Spleen (tissue), 13 donors: ENCODE measurements at places on chromosomes 3 and 15. TPM values are rescaled to one million over a fixed set of nuclear protein-coding genes. Genes with fewer than 3 reads are reported as not detected.

The BCL6 gene
- total RNA-seq: 84.4 TPM

The KBTBD8 gene
- total RNA-seq: 16.4 TPM

The C3orf33 gene
- total RNA-seq: 6.0 TPM

The USP50 gene
- not detected for total RNA-seq

The IMPG2 gene
- 0.94 TPM for total RNA-seq

The ZBTB47 gene
- 22.2 TPM for total RNA-seq

The UNC13C gene
- total RNA-seq: not detected

The ZCWPW2 gene
- total RNA-seq: 0.54 TPM

The SCAANT1 gene
- total RNA-seq: not detected

The CRYGS gene
- total RNA-seq: 5.9 TPM

The CMC1 gene
- 52.3 TPM for total RNA-seq

The FSIP1 gene
- total RNA-seq: 0.57 TPM

DNA sequence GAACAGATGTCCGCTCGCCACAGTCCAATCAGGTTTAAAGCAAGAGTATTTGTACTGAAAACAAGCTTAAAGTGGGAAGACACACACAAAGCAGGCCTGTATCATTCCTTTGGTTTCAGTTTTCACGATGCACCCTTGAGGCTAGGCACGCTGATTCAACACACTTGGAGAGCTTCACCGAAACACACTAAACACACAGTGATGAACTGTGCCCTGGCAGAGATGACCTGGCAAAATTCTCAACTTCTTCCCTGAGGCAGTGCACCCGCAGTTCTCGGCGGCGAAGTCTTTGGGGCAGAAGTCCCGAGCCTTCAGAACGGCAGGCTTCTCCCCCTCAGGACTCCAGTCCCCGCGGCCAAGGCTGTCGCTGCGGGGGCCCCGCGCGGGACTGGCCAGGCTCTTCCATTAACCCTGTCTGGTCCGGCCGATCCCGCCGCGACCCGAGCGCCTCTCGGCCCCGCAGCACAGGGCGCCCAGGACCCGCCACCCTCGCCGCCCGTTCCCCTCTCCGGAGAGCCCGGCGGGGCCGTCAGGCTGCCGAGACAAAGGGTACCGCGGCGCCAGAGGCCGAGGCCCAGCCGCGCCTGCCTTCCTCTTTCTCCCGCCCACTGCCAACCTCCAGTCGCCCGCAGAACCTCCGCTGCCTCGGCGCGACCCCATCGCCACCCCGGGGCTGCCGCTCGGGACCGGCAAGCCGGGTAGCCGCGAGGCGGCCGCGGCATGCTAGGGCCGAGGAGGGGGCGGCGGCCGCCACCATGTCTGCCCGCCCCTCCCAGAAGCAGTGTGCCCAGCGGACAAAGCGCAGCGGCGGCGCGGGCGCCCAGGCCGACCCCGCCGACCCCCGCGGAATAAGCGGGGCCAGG, 792 bp downstream of the GABPB1 start:
- peak overlapping the region; percentile 99 for H3K27ac ChIP-seq
- peaks cover 34% of the 10 kb centered on the region for H3K4me1 ChIP-seq
- DNase-seq: peak; percentile 93
- H3K4me3 ChIP-seq: peak overlapping the region; percentile 85
- H3K27me3 ChIP-seq: no peaks in the 10 kb centered on the region
- peaks cover 14% of the 10 kb centered on the region for H3K36me3 ChIP-seq

DNA sequence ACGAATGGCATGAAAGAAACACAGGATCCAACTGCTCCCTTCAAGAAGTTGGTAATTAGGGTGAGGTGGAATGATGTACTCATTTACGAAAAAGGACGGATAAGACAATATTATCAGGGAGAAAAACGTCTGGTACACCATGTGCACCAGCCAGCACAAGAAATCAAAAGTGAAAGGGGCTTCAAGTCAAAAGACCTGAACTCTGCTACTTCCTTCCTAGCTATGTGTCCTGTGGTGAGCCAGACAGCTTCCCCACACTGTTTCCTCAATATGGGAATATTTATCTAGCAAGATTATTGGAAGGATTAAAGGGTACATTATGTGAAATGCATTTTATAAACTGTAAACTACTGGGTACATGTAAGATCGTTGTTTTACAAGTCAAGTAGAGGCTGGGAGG, 33.9 kb downstream of the RAB27A start:
- no peak for DNase-seq
- peak overlapping the region; percentile 62 for H3K27ac ChIP-seq
- H3K27me3 ChIP-seq: no peaks in the 10 kb centered on the region
- H3K4me3 ChIP-seq: peak overlapping the region; percentile 64
- peaks cover 8% of the 10 kb centered on the region for H3K4me1 ChIP-seq

DNA sequence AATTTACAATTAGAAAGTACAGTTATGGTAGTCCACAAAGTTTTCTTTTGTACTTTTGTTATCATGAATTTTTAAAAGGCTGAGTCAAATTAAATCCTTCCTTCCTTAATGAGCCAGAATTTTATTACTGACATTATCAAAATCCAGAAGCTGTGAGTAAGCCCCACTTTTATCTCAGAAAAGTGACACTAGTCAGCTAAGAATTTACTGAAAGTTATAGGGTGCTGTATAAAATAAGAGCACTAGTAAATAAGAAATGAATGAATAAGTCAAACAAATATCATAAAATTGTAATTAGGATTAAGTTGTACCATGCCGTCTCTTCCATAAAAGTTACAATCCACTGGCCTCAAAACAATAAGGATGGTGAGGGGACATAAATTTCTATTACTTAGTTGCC, 15.3 kb downstream of the PLOD2 start:
- no peak overlapping the region for H3K27ac ChIP-seq
- H3K36me3 ChIP-seq: no peaks in the 10 kb centered on the region
- H3K27me3 ChIP-seq: no peaks in the 10 kb centered on the region
- no peaks in the 10 kb centered on the region for H3K4me1 ChIP-seq
- H3K4me3 ChIP-seq: no peak overlapping the region
- DNase-seq: no peak

DNA sequence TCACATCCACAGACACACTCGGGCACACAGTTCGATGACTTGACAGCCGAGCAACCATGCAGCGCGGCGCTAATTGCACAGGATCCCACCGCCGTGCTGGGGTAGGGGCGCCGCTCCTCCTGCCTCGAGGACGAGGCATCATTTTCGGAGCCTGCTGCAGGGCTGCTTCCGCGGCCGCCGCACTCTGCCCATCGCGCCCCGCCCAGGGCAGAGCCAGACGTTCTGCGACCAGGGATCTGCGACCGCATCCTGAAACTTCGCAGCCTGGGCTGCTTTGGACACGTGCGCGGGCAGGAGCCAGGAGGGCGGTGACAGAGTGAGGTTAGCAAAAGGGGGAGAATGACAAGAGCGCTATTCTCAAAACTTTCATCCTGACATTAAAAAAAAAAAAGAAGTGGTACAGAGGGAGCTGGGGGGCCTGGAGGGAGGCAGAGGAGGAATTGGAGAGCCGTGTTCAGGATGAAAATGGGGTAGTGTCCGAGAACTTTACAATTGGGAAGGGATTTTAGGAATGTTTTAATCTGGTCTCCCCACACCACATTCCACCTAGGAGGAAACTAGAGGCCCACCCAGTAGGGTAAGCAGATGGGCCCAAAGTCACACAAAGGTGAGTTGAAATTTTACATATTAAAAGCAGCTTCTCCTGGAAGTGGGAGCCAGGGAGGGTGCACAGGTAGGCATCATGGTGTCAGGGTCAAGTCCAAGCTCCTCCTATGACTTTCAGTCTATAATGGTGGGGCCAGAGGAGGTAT, 15.9 kb downstream of the IGDCC3 start:
- H3K4me3 ChIP-seq: no peak overlapping the region
- no peaks in the 10 kb centered on the region for H3K4me1 ChIP-seq

GRCh38 chr3:117150628-117151027, 441.0 kb downstream of the TUSC7 start:
- no peaks in the 10 kb centered on the region for H3K27me3 ChIP-seq
- DNase-seq: no peak
- H3K27ac ChIP-seq: no peak overlapping the region
- no peaks in the 10 kb centered on the region for H3K36me3 ChIP-seq

GRCh38 chr15:52134502-52135144, 22.0 kb upstream of the BCL2L10 start:
- H3K4me1 ChIP-seq: peaks cover 23% of the 10 kb centered on the region
- H3K27me3 ChIP-seq: no peaks in the 10 kb centered on the region
- no peak overlapping the region for H3K4me3 ChIP-seq
- no peak overlapping the region for H3K27ac ChIP-seq
- H3K36me3 ChIP-seq: peaks cover 9% of the 10 kb centered on the region

GRCh38 chr3:168425936-168426595, 330.3 kb upstream of the GOLIM4 start:
- no peak overlapping the region for H3K4me3 ChIP-seq
- no peak for DNase-seq
- H3K27me3 ChIP-seq: no peaks in the 10 kb centered on the region
- H3K27ac ChIP-seq: no peak overlapping the region
- no peaks in the 10 kb centered on the region for H3K36me3 ChIP-seq

DNA sequence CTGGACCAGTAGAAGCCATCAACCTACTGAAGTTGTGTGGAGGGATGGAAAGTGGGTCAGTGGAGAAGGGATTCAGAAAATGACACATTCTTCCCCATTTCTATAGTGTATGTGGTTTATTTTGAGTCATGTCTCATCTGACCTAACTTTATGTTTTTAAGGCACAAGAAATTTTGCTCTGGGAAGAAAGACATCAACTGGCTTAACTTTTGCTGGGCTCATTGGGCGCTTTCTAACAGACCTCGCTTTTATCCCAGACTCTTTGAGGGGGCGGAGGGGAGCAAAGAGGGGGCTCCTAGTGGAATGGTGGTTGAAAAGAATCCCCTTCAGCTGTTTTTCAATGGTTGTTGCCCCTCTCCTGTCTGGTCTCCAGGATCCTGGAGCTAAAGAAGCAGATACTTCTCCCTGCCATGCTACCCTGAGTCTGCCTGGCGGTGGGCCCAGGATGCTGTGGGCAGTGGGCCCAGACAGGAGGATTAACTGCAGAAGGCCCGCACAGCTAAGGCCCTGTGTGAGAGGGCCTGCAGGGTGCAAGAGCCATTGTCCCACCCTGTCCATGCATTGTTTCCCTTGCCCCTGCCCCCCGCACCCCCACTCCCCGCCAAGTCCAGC, 14.5 kb downstream of the CSRNP1 start:
- H3K27me3 ChIP-seq: no peaks in the 10 kb centered on the region
- DNase-seq: no peak
- no peak overlapping the region for H3K27ac ChIP-seq
- H3K4me1 ChIP-seq: peaks cover 35% of the 10 kb centered on the region
- peaks cover 80% of the 10 kb centered on the region for H3K36me3 ChIP-seq
- no peak overlapping the region for H3K4me3 ChIP-seq

DNA sequence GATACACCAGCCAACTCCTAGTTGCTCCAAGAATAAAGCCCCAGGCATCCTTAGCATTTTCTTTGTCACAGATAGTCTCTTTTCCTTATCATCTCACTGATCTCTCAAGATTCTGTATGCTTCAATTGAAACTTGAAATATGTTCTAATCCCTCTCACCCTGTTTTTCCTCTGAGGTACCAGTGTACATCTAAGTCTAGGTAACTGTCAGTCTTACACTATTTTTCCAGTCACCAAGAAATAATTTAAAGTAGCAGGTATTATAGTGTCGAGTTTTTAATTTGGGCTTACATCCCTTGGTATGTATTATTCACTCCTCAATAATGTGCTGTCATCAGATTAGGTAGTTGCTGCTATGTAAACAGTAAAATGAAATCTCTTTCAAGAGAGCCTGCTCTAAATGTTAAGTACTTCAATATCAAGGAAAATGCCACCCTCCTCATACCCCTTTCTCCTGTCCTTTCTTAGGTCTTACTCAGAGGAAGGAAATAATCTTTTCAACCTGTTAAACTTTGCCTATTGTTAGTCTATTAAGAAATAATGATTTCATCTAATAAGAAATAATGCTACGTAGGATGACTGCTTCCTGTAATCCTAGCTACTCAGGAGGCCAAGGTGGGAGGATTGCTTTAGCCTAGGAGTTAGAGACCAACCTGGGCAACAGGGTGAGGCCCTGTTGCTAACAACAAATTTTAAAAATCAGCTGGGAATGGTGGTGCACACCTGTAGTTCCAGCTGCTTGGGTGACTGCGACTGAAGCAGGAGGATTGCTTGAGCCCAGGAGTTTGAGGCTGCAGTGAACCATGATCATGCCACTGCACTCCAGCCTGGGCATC, 39.8 kb downstream of the TSC22D2 start:
- peaks cover 25% of the 10 kb centered on the region for H3K4me1 ChIP-seq
- H3K27ac ChIP-seq: no peak overlapping the region
- no peaks in the 10 kb centered on the region for H3K27me3 ChIP-seq
- peaks cover 12% of the 10 kb centered on the region for H3K36me3 ChIP-seq
- H3K4me3 ChIP-seq: no peak overlapping the region
